NCI-H774 (cell line): ENCODE measurements at places on chromosomes 2 and 18.

- no peak for DNase-seq
Measured at GRCh38 chr2:216676630-216677029, 18.7 kb downstream of the IGFBP5 start.

DNA sequence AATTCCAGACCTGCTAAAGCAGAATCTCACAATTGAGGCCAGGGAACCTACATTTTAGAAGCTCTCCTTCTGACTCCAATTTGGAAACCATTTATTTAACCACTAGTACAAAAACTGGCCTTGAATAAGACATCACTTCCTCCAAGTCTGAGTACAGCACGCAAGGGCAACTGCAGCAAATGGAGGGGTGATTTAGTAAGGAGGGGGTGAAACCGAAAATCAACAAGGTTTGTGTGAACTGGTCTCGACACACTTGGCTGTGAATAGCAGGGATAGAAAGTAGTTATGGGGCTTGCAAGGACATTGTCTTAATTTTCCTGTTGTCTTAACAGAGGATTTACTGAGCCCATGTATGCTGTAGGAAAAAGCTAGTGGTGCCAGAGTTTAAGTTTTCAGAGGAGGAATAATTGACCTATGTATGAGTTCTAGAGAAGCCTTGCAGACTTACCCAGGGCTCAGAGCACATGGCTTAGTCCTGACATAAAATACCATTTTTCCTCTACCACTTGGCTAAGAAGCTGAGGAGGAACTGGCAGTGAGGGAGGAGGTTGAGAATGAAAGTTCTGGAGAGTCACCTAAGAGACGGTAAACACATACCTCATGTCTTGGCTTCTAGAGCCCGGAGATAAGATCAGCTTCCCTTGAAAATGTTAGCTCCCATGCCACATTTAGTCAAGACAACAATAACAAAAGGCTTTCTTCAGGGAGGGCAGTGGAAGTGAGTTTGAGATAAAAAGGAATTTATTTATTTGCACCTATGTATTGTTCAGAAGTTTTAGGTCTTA is 114.8 kb downstream of the SMAD2 start:
- no peak for DNase-seq

DNA sequence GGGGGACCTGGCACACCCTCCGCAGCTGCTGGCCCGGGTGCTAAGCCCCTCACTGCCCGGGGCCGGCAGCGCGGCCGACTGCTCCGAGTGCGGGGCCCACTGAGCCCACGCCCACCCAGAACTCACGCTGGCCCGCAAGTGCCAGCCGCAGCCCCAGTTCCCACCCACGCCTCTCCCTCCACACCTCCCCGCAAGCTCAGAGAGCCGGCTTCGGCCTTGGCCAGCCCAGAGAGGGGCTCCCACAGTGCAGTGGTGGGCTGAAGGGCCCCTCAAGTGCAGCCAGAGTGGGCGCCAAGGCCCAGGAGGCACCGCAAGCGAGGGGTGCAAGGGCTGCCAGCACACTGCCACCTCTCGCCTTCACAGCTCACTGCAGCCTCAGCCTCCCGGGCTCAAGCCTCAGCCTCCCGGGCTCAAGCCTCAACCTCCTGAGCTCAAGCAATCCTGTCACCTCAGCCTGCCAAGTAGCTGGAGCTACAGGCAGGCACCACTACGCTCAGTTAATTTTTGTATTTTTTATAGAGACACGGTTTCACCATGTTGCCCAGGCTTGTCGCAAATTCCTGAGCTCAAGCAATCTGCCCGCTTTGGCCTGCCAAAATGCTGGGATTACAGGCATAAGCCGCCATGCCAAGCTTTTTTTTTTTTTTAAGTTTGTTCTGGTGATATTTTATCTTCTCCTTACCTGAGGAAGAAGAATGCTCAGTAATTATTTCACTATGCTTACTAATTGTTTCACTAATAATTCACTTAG is 71.7 kb upstream of the CDCA7 start:
- no peak for DNase-seq

- DNase-seq: peak; percentile 39
Measured at GRCh38 chr2:43370705-43371104, 144.3 kb upstream of the ZFP36L2 start.

GRCh38 chr18:9950289-9951016 is 36.6 kb downstream of the VAPA start:
- DNase-seq: no peak

DNA sequence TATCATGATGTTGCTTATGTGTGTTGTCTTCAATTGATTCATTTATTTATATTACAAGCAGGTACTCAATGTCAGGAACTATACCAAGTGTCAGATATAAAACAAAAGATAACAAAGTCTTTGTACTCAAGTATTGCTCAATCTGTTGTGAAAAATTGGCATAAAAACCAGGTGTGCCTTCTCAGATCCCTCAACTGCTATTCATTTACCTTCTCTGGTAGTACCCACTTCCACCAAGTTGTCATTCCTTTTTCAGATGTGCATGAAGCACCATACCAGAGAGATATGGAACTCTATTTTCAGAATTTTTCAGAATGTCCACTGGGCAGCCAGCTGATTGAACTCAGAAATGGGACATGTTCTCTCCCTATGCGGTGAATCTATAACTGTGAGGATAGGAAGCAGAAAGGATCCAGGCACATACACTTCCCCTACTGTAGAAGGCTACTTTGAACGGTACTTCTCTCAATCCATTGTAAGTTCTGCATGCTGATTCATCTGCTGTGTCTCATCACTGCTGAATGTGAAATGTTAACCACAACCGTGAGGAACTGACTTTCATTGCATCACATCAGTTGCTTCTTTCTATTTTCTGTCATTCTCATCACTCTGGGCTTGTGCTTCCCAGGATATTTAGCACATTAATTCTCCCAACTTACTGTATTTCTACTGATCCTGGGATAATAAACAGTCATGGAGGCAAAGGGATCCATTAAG is 1621.3 kb downstream of the SUCLG1 start:
- DNase-seq: no peak

DNA sequence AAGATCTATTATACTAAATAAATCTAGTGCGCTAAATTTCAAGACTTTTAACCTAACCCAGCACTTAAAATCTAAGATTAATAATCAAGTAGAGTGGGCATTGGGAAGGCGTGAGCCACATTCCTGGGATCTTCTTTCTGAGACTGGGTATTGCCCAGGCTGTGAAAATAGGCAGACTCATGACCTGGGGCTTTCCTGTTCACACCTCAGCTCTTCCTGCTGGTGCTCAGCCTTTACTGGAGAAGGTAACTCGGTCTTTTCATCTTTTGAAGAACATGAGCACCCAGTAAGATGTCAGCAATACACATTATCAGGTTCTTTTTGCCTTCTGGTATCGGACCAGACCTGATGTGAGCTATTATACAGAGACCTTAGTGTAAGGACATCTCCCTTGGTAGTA is 500.5 kb downstream of the PLCL1 start:
- no peak for DNase-seq

DNA sequence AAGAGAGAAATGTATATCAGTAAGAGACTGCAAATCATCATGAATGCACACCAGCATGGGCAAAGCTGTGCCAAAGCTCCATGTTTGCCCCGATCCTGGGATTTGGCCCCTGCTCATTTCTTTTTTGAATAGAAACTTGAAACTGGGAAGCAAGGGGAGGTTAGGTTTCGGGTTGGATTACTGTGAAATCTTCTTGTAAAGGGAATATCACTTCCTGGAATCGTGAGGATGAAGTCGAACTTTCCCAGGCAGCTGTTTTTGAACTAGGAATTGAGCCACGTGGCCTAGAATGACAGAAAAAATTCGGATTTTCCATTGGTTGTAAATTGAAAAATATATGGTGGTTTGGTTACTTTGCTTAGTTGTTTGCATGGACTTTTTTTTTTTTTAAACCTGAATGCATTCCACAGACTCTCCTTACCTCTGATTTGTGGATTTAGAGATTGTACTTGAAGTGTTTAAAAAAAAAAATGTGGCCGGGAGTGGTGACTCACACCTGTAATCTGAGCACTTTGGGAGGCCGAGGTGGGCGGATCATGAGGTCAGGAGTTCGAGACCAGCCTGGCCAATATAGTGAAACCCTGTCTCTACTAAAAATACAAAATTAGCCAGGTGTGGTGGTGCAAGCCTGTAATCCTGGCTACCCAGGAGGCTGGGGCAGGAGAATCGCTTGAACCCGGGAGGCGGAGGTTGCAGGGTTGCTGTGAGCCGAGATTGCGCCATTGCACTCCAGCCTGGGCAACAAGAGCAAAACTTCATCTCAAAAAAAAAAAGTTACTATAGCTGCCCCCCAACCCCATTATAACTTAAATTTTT is 32.1 kb downstream of the GRHL1 start:
- no peak for DNase-seq

DNA sequence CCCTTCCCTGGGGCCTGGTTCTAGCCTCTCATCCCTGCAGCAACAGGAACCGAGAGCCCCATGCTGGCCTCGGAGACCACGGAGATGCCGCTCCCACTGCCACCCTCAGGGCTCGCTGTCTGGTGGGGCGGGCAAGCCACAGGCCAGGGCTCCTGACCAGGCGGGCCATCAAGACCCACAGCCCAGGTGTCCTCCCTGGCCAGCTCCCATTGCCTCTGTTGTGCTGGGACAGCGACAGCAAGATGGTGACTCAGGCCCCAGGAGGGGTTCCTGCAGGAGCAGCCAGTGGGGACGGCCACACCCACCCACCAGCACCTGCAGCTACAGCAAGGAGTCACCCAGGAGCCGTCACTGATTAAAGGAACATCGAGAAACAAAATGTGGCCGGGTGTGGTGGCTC is 7.4 kb downstream of the KLHL30 start:
- no peak for DNase-seq

GRCh38 chr2:3207091-3207491 is 170.5 kb downstream of the EIPR1 start:
- DNase-seq: no peak

DNA sequence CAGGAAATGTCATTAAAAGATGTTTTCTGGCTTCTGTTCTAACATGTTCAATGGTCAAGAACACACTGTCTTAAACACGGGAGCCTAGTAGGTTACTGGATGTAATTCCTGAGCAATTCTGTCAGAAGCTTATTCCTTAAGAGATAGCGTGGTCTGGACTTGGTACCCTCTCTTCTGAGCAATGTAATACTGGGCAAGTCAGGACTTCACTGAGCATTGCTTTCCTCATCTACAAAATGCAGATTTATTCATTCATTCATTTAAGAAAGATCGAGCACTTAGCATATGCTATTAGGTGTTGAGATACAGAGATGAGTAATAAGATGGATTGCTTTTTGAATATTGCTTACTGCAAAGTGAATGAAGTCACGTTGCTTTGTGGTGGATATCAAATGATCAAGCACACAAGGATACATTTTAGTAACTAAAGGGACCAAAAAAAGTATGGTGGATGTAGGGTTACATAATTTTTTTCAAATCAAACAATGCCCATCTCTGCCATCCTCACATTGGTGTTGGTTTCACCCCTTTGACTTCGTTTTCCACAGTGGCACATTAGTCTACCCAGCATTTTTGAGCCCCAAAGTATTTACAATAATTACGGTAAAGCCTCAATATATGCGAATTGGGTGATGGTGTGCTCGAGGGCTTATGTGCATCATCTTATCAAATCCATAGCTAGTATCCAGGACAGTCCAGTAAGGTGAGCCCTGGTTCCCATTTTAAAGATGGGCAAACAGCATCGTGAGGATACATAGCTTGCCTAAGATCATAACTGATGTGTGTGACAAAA is 65.3 kb downstream of the ZC3H6 start:
- no peak for DNase-seq

GRCh38 chr2:171247741-171248662 is 87.3 kb upstream of the TLK1 start:
- no peak for DNase-seq

DNA sequence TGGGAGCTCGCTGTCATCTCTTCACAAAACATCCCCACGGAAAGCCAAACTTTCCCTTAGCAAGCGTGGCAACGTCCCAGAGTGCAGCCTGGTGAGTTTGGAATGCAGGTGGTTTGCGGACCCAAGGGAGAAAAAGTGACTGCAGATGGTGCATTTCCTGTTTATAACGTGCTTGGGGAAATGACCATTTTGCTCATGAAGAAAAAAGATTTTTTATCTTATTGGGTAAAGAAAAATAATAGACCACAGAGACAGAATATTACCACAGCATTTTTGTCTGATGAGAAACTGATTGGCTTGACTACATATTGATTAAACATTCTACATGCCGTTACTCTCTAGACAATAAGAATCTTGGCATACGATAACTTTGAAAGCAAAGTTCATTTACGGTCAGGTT is 136.5 kb downstream of the COPS8 start:
- DNase-seq: no peak

DNA sequence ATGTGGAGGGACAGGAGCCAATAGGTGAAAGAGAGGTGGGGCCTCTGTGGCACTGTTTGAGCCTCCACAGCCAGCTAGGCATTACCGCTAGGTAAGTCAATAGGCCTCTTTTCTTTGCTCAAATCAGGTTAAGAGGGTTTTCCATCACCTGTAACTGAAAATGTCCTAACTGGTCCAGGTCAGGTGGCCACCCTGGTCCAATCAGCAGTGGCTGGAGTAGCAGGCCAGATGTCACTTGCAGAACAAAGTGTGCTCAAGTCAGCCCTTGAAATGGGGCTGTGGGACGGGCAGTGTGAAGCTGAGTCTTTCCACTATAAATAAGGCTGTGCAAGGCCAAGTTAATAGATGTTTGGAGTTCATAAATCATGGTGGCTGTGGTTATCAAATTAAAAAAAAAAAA is 20.9 kb downstream of the FBXO36 start:
- DNase-seq: no peak

- DNase-seq: no peak
Measured at GRCh38 chr2:54675738-54676137, 47.7 kb upstream of the EML6 start.

DNA sequence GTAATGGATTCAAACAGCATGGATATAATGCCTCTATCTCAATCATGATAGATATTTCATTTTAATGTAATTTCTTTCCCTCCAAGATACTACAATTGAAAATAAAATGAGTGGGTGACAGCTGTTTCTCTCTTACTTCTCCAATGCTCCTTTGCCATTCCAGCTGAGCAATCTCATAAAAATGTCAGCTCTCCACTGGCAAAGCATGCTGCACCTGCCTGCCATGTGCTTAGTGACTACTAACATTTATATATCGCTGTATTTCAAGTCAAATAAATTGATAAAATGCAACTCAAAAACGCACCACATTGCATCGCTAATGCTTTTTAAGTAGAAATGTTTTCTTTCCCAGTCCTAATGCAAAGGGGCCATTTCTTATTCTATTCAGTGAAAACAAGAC is 1093.9 kb downstream of the CBLN2 start:
- peak; percentile 82 for DNase-seq

DNA sequence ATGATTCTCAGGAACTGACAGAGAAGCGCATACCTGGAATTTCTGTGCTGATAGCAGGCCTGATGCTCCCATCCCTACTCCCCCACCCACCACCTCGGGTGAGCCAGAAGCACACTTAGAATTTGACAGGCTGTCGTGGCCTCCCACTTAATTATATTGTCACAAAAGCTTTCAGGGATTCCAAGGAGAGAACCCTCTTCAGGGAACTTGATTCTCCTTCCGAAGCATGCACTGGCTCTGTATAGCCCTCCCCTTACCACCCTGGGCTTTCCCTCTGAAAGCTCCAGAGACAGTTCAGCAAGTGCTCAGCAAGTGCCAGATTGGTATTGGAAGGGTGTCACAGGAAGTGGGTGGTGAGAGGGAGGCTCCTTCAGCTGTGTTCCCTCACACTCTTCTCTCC is 252.5 kb upstream of the SIX2 start:
- DNase-seq: no peak

GRCh38 chr2:202408546-202409140 is 32.5 kb downstream of the BMPR2 start:
- no peak for DNase-seq

- no peak for DNase-seq
Measured at GRCh38 chr2:2743164-2743571, 412.1 kb upstream of the MYT1L start.
